HTR-8/SVneo (cell line): ENCODE measurements at places on chromosomes 3 and 15.

GRCh38 chr15:69994429-69995205 is 103.1 kb downstream of the TLE3 start:
- DNase-seq = no peak

- no peak for DNase-seq
These were observed 9.6 kb upstream of the ABTB1 start for GRCh38 chr3:127663151-127663550.

GRCh38 chr3:169668957-169669741 is 5.6 kb upstream of the MECOM start:
- peak; percentile 62 for DNase-seq

GRCh38 chr15:88986949-88987590 is 73.9 kb upstream of the MFGE8 start:
- no peak for DNase-seq

GRCh38 chr3:126058666-126059065 is 25.3 kb downstream of the SLC41A3 start:
- DNase-seq = no peak

DNA sequence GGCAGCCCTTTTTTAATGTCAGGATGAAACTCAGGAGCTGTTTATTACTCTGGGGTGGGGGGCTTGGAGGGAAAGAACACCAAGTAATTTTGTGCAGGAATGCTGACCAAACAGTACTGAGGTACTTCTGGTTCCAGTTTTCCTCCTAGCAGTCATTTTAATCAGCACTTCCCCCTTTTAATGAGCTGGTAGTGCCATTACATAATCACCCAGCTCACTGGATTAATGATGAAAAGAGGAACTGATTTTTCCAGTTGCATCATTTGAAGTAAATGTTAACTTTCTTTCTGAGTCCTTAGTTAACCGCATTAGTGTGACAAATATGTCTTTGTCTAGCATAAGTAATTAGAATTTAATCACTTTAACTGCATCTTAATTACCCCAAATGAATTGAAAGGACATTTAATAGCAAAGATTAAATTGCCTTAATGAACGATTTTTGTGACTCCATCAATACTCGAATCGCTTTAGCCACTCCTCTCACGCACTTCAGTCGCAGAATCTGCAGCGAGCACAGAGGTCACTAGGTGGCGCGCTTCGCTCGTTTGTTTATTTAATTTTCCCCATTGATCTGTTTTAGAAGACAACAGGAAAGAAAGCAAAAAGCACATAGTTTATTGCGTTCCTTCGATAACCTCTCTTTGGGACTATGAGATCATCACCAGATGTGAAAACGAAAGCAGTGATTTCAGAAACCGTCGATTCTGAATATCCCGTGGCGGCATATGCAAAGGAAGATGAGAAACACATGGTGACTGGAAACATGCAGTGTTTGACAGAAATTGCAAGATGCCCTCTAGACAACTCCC is 9.8 kb downstream of the ONECUT1 start:
- DNase-seq = peak; percentile 33

- no peak for DNase-seq
These were observed 25.6 kb upstream of the KBTBD12 start for GRCh38 chr3:127889461-127889863.

GRCh38 chr3:70120357-70120966 is 120.9 kb downstream of the SAMMSON start:
- peak; percentile 66 for DNase-seq

GRCh38 chr3:33194303-33194702 is 24.3 kb downstream of the SUSD5 start:
- DNase-seq = no peak

DNA sequence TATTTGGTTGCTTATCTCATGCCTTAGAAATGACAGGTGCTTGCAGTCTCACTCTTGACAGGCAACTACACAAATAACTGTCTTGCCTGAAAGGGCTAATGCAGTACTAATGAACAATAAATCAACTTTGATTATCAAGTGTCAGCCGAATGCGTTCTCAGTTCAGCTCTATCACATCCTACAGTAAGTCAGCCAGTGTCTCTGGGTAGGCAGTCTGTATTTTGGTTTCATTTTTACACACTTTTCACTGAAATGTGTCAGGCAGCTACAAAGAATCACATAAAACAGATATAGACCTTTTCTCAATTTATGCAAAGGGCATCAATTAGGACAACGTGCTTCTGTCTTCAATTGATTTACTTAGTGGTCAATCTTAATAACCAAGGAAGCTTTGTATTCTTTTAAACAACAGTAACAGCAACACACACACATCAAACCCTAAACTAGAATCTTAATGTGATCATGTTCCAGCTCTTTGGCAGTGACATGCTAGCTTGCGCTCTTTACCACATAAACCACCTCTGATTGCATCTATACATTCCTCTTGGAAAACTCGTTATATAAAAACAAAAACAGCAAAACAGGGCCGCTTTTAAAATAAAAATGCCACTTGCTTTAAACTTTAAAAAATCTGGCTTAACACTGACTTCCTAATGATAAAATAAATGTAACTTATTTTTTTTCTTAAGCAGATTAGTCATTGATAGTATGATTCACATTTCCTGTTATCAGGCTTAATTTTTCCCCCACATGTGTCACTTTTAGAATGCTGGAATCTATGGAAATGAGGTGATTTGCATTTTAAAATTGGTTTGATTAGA is 520.4 kb downstream of the FOXP1 start:
- no peak for DNase-seq

DNA sequence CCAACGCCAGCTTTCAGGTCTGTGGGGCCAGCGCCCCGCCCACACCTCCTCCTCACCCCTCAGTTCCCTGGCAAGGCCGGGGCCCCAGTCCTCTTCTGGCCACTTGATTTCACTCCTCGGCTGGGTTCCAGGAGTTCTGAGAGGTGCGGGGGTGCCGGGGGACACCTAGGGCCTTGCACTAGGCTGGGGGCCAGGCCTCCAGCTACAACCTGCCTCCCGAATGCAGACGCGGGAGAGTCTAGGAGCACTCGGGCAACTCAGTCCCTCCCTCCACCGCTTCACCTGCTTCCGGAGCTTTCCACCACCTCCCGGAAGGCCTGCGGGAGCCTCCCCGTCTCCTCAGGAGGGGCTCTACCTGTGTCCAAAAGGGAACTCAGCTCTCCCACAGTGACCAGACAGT is 35.6 kb downstream of the TNK2 start:
- DNase-seq = no peak

GRCh38 chr3:36674816-36675215 is 89.5 kb downstream of the DCLK3 start:
- no peak for DNase-seq

DNA sequence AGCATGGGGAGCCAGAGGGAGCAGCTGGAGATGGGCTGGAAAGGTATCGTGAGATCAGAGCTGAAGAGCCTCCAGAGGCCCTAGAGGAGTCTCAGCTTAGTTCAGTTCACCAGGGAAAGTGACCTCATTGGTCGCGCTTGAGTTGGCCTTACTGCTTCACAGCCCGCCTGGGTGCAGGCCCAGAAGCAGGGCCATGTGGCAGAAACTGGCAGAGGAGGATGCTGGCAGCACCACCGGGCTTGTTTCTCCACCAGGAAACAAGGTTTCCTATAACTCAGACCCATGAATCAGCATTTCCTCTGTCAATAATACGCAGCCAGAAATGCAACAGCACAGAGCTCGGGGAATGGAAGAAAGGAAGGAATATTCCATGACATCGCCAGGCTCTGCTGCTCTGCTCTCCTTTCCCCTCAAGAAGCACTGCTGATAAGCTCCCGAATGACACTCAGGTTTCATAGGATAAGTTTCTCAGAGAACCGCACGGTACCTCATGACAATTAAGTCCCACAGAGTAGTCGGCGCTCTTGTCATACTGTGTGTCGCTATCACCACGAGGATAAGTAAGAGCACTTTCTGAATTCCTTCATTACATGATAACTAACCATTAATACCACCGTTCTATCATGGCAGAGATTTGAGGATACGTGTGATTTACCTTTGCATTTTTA is 147.1 kb upstream of the LPP start:
- DNase-seq = no peak

GRCh38 chr15:99006146-99006545 is 1.4 kb downstream of the PGPEP1L start:
- DNase-seq = no peak

DNA sequence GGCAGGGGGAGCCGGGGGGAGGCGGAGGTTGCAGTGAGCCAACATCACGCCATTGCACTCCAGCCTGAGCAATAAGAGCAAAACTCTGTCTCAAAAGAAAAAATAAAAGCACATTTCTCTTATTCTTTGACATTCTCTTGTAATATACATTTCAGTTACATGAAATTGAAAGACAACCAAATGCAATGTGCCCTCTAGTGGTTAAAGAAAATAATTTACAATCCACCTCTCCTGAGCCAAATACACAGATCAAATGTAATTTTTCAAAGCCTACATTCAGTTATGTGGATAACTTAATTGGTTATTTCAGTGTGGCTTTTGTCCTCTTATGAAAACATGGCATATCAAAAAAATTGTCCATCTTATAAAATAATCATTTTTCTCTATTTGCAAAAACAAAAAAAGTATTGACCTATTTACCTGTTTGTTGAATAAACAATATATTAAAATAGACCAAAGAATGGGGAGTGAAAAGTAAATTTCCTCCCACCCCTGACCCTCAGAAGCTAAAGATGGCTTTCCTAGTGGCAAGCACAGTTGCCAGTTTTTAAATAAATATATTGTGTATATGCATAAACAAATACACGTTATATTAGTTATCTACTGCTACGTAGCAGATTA is 14.2 kb upstream of the U2SURP start:
- no peak for DNase-seq

GRCh38 chr3:134067531-134068161 is 37.9 kb upstream of the SLCO2A1 start:
- no peak for DNase-seq

DNA sequence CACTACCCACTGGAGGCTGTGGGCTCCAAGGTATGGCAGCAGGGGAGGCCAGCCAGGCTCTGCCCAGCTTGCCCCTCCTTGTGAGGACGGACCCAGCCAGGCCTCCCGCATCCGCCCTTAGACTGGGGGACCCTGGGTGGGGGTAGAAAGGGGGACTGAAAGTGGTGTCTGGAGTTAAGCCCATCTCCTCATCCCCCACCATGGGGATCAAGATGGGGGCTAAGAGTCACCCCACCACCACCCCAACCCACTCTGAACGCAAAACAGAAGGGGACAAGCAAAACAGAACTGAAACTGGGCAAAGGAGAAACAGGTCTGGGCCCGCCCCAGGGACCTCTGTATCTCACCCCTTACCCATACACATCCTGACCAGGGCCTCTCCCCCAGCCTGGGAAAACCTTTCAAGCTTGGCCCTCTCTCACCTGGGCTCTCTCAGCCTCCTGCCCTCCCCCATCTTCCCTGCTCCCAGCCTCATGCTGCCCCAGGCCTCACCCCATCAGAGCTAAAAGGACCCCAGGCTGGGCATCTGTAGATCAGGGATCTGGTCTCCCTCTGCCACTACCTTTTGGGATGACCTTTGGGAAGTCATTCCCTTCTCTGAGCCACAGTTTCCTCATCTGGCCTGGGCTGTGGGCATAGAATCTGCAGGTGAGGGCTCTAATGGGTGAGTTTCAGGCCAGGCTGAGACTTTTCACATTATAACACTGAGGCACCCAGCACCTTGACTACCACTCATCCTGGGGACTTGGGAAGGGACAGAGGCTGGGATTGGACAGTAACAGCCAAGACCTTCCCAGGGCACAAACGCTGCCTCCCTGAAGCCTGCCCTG is 30.0 kb upstream of the CYP11A1 start:
- no peak for DNase-seq

GRCh38 chr3:16481546-16481897 is 32.0 kb downstream of the RFTN1 start:
- no peak for DNase-seq

- DNase-seq = no peak
These were observed 197.1 kb upstream of the TPM1 start for GRCh38 chr15:62845241-62846126.

DNA sequence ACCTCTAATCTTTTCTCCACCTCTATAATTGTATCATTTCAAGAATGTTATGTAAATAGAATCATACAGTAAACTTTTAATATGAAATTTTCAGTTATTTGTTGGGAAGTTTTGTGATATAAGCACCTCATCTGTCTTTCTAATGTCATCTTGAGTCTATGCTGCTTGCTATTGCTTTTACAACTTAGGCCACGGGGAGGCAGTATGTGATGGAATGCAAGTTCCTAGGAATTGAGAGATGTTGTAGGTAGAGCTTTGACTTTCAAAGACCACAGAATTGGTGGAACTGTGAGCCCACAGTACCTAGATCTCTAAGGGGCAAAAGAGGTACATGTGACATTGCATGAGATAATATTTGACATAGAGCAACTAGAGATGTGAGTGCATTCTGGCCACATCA is 328.3 kb downstream of the MFSD1 start:
- DNase-seq = no peak

- DNase-seq = no peak
These were observed 85.3 kb upstream of the FXR1 start for GRCh38 chr3:180827171-180827570.

DNA sequence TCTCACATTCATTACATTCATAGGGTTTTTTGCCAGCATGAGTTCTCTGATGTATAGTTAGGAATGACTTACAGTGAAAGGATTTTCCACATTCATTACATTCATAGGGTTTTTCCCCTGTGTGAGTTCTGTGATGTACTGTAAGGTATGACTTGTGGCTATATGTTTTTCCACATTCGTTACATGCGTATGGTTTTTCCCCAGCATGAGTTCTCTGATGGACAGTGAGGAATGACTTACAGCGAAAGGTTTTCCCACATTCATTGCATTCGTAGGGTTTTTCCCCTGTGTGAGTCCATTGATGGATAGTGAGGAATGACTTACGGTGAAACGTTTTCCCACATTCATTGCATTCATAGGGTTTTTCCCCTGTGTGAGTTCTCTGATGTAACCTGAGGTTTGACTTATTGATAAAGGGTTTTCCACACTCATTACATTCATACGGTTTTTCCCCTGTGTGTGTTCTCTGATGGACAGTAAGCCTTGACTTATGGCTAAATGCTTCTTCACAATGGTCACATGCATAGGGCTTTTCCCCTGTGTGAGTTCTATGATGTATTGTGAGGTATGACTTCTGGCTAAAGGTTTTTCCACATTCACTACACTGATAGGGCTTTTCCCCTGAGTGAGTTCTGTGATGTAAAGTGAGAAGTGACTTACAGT is 47.4 kb downstream of the ZNF717 start:
- no peak for DNase-seq

DNA sequence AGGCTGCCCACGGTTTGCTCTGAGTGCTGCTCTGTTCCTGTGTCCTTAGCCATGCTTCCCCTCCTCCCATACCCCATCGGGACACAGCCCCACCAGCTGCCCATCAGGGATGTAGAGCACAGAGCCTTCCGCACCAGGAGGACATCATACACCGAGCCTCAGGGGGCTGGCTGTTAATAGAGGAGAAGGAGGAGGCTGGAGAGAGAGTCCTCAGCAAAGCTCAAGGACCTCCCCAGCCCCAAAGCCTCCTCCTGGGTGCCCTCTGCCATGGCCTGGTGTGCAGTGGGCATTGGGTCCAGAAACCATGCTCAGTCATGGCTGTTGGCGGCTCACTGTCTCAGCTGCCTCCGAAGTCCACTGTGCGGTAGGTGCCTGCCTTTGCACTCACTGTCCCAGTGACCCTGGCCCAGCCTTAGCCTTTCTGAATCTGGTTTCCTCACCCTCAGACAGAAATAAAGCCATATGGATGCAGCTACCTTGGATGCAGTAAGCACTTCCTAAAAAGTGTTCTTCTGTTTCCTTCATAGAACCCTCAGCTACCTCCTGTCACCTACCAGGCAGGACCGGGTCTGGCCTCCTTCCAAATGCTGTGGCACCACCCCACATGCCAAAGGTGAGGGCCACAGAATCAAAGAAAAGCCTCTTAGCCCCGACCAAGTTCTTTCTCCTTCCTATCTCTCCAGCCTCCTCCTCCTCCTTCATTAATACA is 53.9 kb downstream of the ACAD9 start:
- DNase-seq = no peak
